ENCODE measurements at places on chromosomes 2 and 18.

DNA sequence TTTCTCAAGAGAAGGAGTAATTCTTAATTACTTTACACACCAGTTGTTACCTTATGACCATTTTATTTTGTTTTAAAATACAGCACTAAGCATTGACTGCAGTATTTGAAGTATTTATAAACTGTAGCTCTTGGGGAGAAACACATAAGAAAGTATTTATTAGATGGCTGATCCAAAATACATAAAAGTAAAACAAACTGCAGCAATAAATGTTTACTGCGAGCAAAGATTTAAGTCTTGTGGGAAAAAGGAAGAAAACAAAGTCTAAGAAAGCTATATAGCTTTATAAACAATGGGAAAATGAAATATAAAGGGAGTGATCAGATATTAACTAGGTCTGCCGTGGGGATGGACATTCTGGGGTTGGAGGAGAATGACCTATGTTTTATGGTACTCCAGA, 347.2 kb upstream of the ZC3H15 start:
- no peak for DNase-seq

GRCh38 chr2:96116879-96117533, 635 bp upstream of the ADRA2B start:
- no peak for DNase-seq

- no peak for DNase-seq
Measured at GRCh38 chr2:96539215-96539920, 2.8 kb downstream of the ARID5A start.

DNA sequence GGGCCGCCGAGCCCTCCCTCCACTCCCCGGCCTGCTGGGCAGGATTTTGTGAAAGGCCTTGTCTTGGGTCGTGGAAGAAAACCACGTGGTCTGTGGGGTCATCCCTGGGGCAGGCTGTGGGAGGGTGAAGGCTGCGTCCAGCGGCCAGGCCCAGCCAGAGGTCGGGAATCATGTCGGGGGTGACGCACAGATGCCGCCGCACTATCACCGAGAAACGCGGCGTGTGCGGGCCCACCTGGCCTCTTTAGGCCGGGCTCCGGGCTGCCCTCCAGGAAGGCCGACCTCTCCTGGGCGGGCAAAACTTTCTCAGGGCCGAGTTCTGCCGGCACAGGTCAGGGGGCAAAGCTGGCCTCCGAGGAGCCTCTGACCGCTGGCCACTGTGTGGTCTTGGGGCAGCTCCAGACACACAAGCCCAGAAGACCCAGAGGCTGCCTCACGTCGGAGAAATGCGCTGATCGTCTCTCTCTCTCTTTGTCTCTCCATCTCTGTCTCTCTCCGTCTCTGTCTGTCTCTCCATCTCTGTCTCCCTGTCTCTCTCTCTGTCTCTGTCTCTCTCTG, 28.4 kb downstream of the NFATC1 start:
- DNase-seq = no peak

DNA sequence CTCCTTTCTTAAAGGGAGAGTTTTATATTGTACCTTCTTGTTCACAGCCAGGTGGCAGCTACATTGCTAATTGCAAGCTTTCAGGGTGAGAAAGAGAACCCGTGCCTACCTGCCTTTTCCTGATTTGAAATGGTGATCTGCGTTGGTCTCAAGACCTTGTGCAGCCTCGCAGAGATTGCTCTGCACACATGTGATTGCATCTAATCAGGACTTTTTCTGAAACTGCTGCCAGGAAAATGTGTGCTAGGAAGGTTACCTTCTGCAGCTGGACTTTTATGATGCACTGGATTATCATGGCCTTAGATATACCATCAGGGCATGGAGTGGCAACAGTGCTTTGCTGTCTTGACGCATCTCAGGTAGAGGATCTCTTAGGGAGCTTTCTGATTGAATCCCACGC, 45.1 kb downstream of the AGAP1 start:
- no peak for DNase-seq

- DNase-seq = no peak
Measured at GRCh38 chr18:57915865-57916582, 112.9 kb upstream of the ATP8B1 start.

GRCh38 chr2:150612957-150613710, 125.7 kb upstream of the RND3 start:
- DNase-seq = no peak

- DNase-seq = no peak
Measured at GRCh38 chr2:20666304-20667150, at the start of gene GDF7. GDF7 (plus strand) TSS chr2:20667144; CDS start chr2:20667240, 96 bp downstream.

GRCh38 chr18:22335731-22336198, 82.0 kb downstream of the CTAGE1 start:
- no peak for DNase-seq

DNA sequence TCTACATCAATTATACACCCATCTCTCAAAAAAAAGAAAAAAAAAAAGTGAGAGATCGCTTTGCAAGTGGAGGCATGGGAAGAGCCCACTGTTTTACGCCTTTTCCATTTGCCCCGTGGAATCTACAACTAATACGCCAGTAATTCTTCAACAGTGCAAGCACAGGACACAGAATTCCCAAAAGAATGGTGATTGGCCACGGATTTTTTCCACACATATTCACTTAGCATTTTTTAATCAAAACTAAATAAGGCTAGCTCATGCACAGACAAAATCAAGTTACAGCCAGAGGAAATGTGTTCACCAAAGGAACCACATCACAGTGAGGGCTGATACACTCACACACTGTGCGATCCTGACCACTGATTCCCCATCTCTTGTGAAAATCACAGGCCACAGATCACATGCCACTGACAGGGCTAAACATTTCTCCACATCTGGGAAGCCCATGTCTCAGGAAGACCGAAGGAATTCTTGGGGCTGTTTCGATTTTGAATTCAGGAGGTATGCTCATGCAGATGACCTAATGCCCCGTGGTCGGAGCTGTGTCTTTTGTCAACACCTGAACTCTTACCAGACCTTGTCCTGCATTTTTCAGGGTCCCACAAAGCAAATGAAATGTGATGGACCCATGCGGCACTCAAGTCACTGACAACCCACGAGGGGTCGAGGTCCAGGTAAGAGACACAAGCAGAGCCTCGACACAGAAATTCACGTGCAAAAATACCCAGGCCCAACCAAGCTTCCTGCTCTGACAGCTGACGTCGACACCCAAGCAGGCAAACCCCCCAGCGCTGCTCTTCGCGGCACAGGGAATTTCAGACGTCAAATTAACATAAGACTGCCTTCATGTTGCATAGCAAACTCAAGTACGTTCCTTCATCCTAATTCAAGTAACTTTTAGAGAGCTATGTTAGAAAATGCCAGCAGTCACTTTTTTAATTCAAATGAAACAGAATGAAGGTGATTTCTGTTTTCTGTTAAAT, 69.6 kb downstream of the ZNF516 start:
- DNase-seq = no peak

Measured in BJ (cell line).